ENCODE measurements at places on chromosomes 4 and X.

DNA sequence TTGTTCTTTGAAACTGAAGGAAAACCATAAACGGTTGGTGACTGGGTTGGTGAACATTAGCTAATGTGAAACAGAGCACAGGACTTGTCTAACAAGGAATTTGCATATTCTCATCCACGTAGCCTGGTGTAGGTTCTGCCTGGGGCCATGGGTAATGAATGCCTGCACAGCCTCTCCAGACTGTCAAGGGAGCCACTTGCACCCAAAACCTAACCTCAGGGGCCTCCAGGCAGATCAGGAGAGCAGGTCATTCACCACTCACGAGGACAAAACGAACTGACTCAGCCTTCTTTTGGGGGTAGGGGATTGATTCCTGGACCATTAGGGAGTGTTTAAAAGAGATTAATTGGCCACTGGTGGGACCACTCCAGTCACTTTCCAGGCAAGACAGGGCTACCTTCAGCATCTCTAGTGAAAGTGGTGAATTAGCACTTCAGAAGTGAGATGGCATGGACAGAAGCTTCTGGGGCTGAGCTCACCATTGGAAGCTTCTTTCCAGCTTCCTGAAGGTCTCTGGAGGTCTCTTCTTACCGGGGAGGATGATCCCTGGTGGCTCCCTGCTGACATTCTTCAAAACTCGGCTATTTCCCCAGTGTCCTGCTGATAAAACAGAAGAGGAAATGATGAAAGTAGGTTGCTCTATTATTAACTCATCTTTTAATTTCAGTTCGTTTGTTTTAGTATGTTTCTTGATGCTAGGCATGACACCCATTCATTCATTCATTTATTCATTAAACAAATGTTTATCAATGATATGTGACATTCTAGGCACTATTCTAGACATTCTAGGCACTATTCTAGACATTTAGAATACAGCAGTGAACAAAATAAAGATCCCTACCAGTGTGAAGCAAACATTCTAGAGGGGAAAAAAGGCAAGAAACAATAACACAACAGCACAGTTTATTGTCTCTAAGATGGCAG, 104.5 kb upstream of the LNX1 start:
- no peak for DNase-seq

- DNase-seq = no peak
Observed at GRCh38 chr4:24973404-24973746, 57.4 kb downstream of the LGI2 start.

DNA sequence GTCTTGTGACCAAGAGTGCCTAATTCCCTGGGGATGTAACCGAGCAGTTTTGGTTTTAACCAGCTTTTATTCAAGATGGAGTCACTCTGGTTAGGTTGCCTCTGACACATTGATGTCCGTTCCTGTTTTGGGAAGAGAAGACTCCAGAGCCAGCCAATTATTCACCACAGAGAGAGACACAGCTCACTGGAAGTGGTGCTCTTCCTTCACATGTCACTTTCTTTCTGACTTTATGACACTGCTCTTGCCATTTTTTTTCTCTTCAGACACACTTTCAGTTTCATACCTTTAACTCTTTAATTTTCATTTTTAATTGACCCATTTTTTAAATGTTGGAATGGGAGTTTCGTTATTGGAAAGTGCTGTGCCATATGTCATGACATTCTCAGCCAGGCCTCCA, 418.4 kb upstream of the FSTL5 start:
- no peak for DNase-seq

GRCh38 chrX:83160096-83160495, 348.0 kb upstream of the POU3F4 start:
- no peak for DNase-seq

DNA sequence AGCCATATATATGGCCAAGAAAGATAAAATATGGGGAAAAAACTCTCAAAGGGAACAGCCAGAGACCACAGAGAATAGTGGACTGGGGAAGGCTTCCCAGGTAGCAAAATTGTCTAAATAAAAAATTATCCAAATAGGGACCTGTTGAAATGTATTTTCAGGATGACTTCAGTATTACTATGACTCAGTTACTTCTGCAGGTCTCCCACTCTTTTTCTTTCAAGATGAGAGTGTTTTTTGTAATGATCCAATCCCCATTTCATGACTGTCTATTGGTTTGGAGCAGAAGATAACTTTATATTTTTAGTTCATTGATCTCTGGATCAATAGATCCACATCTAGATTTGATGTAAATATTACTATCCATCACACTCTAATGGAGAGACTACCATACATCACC, 372.1 kb upstream of the EMCN start:
- no peak for DNase-seq

DNA sequence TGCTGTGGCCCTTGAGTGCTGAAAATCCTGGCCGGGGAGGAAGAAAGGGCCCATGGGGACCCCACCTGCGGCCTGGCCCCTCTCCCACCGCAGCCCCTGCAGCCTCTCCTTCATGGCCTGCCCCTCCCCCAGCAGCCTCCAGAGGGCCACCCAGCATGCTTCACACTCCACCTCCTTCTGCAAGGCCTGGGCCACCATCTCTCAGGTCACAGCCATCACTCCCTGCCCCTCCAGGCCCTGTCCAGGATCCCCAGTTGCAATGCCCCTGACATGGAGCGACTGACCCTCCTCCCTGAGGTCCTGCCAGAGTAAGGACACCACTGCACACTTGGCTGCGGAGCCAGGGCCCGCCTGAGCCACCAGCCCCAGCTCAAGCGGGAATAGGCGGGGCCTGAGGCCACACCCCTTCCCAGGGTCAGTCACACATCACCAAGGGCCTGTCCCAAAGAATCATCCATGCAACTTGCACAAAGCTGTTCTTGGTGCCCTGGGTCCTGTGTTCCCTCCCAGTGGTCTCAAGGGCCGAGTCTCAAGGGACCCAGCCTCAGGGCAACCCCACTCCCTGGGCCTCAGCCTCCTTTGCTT, 32.9 kb downstream of the CCNQ start:
- DNase-seq = no peak

DNA sequence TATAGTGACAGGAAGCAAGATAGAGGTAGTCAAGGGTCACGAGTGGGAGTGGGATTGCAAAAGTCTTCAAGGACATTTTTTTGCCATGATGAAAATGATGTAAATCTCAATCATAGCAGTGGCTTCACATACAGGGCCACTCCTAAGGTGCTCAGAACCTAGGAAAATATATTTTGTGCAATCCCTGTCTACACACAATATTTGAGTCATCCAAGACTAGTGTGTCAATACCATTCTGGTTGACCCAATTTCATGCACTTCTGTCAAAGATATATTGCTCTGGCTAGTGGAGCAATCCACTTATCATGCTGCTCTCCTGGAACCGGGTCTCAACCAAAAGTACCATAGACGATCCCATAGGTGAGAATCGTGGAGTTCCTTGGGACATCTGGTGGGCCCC, 24.2 kb upstream of the XPNPEP2 start:
- DNase-seq = no peak

DNA sequence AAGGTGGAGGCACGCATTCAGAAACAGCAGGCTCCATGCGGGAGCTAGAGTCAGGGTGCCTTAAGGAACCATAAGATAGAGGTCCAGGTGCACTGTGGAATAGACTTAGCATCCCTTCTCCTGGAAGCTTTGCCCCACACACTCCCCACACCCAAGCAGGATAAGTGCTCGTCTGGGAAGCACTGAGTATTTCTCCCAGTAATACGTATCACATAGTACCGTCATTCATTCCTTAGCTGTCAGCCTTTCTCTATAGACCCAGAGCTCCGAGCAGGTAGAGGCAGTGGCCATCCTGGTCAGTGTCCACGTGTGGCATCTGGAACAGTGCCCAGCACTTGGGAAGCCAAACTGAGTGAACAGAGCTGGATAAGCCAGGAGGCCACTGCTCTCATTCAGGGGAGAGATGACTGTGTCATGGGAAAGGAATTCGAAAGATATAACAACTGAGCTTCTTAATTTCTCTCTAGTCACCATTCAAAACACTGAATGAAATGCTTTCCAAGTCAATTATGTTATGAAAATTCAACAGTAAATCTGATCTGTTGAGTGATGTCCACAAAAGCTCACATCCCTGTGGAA, 9.9 kb downstream of the APBB2 start:
- DNase-seq = peak; percentile 74

DNA sequence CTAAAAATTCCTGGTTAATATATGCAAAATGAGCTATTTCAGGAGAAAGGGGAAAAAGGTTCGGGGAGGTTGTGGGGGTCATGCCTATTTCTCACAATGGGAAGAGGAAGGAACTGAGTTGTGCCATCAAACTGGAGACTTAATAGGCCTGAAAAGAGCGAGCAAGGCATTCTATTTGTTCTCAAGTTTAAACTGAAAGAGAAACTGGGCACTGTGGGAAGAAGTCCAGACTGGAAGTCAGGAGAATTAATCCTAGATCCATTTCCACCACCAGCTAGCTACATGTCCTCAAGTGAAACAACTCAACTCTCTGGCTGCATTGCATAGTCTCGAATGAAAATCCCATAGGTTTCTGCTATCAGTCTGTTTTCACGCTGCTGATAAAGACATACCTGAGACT, 50.6 kb downstream of the PPARGC1A start:
- DNase-seq = no peak

DNA sequence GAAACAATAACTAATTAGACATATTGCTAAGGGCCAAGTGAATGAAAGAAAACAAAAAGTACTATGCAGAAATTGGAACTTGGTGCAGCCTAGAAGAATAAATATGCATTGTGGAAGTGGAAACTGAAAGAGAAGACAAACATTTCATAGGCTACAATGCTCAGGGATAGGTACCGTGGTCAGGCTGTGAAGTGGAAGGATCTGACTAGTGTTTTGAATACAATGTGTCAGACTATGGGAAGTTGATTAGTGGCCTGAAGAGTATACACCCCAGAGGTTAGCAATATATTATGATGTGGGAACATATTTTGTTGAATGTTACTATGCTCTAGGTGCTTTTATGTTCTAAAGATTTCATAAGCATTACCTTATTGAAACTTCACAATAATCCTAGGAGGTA, 36.8 kb downstream of the GPRIN3 start:
- no peak for DNase-seq

DNA sequence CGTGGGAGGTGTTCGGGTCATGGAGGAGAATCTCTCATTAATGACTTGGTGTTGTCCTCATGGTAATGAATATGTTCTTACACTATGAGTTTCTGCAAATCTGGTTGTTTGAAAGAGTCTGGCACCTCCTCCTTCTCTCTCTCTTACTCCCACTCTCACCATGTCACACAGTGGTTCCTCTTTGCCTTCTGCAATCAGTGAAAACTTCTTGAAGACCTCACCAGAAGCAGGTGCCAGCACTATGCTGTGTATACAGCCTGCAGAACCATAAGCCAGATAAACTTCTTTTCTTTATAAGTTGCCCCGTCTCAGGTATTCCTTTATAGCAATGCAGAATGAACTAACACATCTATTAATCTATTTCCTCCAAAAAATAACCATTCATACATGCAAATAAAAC, 275.0 kb downstream of the ANTXR2 start:
- no peak for DNase-seq

DNA sequence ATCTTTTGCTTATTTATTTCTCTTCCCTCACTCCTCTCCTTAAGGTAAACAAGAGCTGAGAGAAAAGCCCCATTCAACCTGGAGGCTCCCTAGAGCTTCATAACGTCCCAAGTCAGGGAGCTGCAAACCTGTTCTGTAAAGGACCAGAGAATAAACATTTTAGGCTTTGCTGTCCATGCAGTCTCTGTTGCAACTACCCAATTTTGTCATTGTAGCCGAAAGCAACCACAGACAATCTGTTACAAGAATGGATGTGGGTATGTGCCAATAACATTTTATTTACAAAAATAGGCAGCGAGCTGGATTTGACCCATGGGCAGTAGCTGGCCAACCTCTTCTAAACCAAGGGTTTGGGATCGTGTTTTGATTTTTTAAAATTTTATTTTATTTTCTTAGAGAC, 71.3 kb upstream of the TBL1X start:
- no peak for DNase-seq

DNA sequence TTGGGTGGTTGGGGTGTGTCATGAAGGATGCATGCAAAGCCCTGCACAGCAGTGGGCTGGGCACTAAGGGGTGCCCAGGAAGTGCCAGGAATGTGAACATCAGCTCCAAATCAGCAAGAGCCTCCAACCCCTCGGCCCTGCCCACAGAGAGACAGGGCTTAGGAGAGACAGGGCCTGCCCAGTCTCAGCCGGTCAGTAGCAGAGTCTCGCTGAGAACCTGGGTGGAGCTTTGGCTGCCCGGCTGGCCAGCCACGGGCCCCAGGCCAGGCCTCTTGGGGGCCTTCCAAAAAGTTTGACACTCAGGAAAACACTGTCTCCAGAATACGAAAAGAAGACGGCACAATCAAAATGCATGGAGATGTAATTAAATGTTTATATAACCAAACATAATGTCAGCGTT, 4.3 kb upstream of the MXD4 start:
- no peak for DNase-seq

- no peak for DNase-seq
Observed at GRCh38 chrX:24920769-24921168, 95.0 kb downstream of the ARX start.

GRCh38 chr4:163846008-163846407, 351.5 kb downstream of the TMA16 start:
- no peak for DNase-seq

DNA sequence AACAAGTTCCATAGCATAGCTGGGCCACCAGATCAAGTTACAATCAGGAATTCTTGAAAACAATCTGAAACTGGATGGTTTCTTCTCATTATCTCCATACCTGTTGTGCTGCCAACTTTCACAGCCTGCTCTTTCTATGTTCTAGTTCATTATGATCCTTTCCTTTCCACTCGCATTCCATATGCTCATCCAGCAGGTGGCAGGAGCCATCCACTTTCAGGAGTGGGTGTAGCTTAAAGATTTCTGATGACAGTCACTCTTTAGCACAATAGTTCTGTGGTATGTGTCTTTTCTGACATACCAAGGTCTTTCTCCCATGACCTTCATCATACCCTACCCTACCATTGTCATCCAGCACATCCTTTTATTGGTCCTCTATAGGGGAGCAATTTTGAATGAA, 46.4 kb downstream of the PAGE2 start:
- DNase-seq = peak; percentile 5

DNA sequence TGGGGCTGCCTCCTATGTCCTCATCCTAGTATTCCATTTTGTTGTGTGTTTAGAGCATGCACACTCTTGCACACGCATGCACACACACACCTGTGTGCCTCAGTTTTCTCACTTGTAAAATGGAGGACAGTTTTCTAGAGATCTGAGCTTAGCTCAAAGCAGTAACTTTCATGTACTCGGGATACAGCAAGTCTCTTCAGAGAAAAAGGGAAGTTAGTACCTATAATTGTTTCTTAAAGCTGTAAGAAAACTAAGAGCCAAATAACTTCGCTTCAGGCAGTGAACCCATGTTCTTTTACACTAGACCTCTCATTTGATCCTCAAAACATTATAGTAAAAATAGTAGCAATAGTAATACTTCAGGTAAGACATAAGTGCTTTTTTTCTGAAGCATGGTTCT, 49.6 kb downstream of the KIT start:
- no peak for DNase-seq

GRCh38 chr4:80268936-80269335, 2.5 kb downstream of the FGF5 start:
- DNase-seq = peak; percentile 14

DNA sequence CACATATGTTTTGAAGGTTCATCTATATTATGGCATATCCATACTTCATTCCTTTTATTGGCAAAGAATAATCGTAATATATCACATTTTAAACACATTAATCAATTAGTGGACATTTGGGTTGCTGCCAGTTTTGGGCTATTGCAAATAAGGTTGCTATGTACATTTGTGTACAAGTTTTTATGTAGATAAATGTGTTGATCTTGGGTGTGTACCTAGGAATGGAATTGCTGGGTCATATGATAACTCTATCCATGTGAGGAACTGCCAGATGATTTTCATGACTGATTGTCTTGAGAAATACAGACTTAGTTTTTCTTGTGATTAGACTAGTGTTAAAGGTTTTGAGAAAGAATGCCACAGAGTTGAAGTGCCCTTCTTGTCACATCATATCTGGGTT, 99.2 kb upstream of the RAB40AL start:
- no peak for DNase-seq

All from HCEC 1CT (cell line).